Stimulated activated CD8-positive, alpha-beta memory T cell treated with anti-CD3 and anti-CD28 coated beads, Interleukin-4, amount 100 ng/mL, for 4 hours (primary cell): ENCODE measurements at places on chromosomes 3 and 15.

- no peak for DNase-seq
These were observed 134.1 kb downstream of the ARPP21 start for GRCh38 chr3:35773417-35773816.

- DNase-seq, result no peak
These were observed 854 bp upstream of the COL8A1 start for GRCh38 chr3:99637368-99638111.

DNA sequence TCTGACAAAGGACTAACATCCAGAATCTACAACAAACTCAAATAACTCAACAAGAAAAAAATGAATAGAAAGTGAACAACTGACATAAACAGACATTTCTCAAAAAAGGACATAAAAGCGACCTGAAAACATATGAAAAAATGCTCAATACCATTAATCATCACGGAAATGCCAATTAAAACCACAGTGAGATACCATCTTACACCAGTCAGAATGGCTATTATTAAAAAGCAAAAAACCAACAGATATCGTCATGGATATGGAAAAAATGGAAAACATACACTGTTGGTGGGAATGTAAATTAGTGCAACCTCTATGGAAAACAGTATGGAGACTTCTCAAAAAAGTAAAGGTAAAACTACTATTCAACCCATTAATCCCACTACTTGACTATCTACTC lies 53.3 kb downstream of the ZNF385D start:
- DNase-seq, result no peak

DNA sequence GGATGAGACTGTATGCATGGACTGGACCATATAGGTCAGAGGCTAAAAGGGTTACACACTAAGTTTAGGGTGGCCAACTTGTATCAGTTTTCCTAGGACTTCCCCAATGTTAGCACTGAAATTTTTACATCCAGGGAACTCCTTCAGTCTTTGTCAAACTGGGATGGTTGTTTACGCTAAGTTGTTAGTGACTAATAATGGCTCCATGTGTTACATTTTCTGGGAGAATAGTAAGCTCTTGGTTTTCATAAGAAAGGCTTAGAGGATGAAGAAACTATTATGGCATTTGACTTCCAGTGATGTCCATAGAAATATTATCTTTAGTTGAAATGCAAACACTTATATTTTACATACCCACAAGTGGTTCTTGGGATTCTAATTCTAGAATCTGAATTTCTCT lies 57.9 kb upstream of the ST3GAL6 start:
- no peak for DNase-seq

GRCh38 chr3:57718118-57718517 lies 25.2 kb upstream of the DENND6A start:
- no peak for DNase-seq

DNA sequence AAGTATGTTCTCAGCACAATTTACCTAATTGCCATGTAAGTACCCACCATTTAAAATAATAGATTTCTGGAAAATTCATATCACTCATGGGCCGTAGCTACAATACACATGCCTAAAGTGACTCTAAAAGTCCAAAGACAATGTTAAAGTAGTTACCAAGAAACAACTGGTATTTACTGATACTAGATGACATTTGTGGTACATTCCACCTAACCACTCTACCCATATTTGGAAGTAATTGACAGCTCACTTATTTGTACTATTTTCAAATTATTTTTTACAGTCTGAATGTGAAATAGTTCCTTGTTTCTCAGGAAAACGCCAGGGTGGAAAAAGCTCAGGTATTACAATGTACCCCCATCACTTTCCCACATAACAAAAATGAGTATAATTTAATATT lies 573.0 kb downstream of the MECOM start:
- DNase-seq, result no peak

DNA sequence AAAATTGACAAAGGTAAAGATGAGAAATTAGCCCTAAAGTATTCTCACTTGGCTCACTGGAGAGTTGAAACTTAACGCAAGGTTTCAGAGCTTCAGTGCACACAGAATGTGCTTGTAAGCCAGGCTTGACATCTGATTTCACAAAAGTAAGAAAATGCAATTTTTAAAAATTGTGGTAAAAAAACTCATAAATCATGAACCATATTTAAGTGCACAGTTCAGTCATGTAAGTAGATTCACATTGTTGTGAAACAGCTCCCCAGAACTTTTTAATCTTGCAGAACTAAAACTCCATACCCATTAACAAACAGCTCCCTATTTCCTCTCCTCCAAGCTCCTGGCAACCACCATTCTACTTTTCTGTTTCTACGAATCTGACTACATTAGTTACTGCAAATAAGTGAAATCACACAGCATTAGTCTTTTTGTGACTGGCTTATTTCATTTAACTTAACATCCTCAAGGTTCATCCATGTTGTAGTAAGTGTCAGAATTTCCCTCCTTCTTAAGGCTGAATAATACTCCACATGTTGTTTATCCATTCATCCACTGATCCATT lies 14.5 kb downstream of the RTP3 start:
- DNase-seq, result no peak

DNA sequence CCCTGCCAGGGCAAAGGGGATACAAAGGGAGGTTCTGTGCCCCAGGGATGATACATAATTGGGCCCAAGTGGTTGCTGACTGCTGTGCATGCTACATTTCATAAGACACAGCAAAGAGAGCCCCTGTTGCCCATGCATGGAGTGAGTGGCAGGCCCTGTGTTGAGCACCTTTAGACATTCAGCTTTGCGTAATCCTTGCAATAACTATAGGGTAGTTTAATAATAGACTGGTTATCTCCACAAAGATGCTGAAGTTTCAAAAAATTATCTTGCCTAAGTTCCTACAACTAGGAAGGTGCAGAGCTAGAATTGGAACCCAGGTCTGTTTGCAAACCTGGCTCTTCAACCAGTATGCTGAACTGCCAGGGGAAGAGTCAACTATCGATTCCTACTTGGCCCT lies 1.7 kb upstream of the OGG1 start:
- DNase-seq, result no peak

DNA sequence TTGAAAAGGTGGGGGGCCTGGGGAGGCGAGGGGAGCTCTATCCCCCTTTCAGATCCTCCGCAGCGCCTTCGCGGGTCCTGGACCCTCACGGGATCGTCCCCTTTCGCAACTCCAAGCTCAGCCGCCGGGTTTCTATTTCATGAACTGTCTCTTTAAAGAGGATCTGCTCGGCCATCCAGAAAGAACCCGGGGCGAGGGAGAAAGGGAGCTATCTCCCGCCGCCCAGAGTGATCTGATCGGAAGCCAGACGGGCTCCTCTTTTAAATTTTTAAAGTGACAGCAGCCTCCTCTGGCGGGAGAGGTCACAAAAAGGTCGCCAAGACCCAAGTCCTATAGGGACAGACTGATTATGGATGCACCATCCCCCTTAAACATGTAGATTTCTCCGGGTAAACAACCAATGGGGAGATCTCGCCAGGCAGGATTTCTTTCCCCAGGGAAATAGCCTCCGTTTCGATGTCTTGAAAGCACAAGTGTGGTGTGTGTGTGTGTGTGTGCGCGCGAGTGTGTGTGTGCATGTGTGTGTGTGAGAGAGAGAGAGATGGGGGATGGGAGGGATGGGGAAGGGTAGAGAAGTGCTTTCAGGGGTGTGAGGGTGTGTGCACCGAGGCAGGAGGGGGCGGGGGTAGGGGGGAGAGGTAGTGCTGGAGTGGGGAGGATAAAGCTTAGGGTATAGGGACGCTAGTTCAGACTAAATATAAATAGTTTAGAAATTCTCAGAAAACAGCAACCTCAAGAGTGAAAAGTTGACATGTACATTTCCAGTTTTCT lies 516.1 kb downstream of the MECOM start:
- DNase-seq, result no peak

DNA sequence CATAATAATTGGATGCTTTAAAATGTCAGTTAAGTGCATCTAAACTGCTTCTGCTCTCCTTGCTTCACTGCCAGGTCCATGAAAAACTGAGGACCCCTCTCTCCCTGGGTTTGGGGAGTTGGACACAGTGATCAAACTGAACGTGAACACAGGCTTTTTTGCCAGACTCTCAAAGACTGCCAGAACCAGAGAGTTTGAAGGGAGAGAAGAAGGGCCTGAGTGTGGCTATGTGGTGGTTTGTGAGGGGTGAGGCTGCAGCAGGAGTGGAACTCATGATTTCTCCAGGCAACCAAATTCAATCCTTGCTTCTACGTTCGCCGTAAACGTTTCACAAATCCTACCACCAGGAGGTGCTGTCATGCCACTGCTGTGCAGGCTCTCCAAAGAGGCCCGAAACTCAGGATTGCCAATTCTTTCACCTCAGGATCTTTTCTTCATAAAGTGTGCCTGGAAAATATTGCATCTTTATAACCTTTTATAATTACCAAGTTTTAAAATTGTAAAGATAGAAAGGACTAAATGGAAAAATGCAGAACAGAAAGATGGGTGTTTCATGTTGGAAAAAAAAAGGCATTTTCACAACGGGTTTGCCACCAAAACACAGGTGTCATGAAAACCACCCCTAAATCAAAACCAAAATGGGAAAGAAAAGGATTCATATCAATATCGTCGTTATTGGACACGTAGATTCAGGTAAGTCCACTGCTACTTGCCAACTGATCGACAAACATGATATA lies 19.7 kb downstream of the TM4SF4 start:
- no peak for DNase-seq

- DNase-seq, result no peak
These were observed 193.0 kb downstream of the RORA start for GRCh38 chr15:61036136-61036535.

- DNase-seq, result peak; percentile 99
These were observed at the start of gene WDR5B for GRCh38 chr3:122415762-122416654. Gene WDR5B (minus strand): TSS chr3:122416062. CDS start chr3:122415528, 534 bp downstream.

DNA sequence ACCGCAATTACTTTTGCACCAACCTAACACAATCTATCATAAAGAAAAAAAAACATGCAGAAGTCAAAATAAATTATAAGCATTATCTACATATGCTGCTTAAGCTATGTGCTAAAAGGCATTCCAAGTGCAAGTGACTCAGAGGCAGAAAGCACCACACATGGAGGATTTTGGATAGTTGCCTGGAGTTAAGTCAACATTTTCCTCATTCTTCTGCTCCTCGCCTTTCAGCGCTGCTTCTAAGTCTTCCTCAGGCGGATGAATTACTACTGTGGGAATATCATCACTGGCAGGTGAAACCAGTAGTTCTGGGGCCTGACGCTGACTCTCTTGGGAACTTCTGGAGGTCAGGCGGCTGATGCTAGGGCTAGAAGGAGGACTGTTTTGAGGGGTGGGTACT lies 53.1 kb downstream of the SLC4A7 start:
- no peak for DNase-seq

- DNase-seq, result no peak
These were observed 122.4 kb downstream of the LSAMP start for GRCh38 chr3:116322750-116323375.

- no peak for DNase-seq
These were observed 158.5 kb downstream of the FEZF2 start for GRCh38 chr3:62214850-62215249.

- DNase-seq, result no peak
These were observed 105.6 kb downstream of the OXSM start for GRCh38 chr3:25895443-25895842.

DNA sequence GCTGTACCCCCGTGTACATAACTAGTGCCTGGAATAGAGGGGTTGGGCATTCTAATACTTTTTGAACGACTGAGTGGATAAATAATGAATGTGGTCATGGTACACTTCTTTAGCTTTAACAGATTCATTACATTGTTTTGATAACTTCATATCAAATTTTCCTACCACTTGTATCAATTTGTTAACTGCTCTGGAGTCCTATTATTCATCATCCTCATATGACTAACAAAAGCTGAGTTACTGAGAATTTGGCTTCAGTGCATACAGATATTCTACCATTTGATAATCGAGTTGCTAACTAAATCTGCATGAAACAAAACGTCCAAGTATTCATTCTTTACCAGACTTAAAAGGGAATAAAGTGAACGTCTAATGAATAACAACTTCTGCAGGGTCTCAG lies 31.7 kb downstream of the FRMD5 start:
- no peak for DNase-seq

- DNase-seq, result no peak
These were observed 48.2 kb upstream of the SELENOK start for GRCh38 chr3:53939813-53940212.

DNA sequence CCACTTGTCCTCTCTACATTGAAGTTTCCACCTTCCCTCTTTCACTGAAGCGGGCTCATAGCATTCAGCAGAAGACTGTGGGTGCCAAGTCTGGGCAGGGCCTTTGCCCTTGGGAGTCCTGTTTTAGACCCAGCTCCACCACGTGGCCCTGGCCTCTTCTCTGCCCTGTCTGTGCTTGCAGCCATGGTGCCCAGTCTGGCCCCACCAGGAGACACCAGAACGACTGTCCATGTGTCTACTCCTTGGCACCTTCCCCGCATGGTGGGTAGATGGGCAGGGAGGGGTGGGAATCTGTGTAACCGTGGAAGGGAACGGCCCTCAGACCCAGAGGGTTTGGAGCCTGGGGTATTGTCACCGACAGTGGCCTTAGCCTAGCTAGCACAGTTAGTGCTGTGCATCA lies 17.9 kb upstream of the EMC3 start:
- DNase-seq, result no peak

DNA sequence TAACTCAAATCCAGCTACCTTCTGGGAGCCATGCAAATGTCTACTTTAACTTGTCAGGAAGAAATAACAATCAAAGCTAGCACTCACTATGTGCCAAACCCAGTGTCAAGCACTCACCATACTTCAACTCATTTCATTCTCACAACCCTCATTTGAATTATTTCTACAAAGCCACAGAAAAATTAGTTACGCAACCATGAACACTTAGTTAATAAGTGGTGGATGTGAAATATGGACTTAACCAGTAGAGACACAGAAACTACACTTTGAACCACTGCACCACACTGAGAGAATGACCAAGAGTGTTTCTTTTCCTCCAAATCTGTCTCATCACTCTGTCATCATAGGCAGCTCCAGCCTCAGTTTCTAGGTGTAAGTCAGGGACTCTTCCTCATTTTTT lies 91.0 kb upstream of the MBNL1 start:
- no peak for DNase-seq

GRCh38 chr3:8777978-8778267 lies 8.5 kb upstream of the OXTR start:
- no peak for DNase-seq

DNA sequence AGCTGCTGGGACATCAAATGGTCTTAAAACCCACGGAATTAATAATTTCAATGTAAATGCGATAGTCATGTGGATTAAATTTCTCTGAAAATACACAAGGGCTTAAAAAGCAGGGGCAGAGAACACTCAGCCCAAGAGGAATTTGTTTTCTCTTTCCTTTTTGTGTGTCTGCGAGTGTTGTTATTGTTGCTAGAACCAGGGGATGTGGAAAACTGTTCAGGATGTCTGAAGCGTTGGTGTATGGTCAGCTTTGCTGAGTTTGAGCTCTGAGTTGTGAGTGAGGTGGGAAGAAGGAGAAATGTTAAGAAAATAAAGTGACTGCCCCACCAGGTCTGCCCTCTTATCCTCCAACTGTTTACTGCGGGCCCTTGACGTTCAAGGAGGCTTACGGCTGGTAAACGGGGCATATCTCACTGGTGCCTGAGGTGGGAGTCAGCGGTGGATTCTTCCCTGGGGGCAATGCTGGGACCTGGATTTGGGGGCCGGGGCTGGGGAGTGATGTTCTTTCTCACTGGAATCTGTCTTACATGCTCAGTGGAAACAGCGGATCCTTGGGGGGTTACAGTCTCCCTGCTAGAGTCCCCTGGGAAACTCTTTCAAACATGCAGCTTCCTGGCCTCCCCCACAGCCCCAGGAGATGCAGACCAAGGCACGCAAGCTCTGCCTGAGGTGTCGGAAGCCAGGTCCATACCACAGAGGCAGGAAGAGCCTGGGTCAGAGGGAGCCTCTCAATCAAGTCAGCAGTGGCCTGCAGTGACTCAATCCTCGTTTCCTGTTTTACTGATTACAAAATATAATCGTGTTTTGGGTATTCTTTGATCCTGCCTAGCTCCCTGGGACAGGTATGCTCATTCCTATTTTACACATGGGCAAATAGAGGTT lies 41.8 kb downstream of the ITGA11 start:
- DNase-seq, result no peak
